Left renal pelvis (tissue), 4 donors: ENCODE measurements at places on chromosomes 4 and X. TPM values are rescaled to one million over a fixed set of nuclear protein-coding genes. Genes with fewer than 3 reads are reported as not detected.

- DNase-seq = no peak
Observed at GRCh38 chrX:10486373-10486772, 134.0 kb downstream of the MID1 start.

DNA sequence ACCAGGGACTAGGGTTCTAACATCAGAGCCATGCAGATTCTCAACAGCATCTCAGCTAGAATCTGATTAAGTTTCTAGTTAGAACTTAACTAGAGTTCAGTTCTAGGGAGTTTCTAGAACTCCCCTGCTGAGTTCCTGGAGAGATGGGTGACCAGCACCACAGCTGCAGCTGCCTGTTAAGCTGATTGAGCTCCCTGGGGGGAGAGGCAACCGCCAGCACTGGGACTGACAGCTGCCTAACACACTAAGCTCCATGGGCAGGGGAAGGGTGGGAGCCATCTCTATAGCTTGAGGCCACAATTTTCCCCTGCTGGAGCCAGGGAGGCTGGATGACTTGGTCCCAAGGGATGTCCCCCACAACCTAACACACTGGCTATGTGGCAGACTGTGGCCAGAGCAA, 84.2 kb downstream of the CHIC1 start:
- DNase-seq = no peak

DNA sequence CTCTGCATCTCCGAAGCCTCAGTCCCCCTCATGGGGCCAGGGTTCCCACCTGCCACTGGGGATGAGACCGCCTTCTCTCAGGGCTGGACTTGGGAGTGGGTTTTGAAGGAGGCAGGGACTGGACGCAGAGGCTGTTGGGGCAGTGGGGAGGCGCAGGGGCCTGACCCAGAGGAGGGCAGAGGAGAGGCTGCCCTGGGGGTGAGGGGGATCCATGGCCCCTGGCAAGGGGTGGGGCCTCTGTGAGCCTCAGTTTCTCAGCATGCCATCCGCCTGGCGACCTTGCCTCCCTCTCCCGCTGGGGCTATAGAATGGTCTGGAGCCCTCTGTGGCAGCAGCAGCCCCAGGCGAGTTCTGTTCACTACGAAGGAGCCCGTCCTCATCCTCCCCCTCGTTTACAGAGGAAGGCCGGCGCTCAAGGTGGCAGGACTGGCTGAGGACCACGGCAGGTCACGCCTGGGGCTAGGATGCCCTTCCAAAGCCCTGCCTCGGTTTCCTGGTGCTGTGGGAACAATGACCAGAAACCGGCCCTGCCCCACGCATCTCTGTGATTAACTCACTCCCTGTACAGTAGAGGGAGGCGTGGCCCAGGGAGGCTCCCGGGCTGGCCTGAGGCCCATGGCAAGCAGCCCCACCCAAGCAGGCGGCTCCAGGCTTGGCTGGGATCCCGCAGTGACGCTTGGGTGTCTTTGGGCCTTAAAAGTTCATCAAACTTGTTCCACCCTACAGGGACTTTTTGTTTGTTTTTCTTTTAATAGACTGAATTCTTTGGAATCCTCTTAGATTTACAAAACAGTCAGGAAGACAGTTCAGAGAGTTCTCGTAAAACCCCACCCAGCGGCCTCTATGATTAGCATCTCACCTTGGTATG, 16.0 kb upstream of the SH3TC1 start:
- DNase-seq = no peak

DNA sequence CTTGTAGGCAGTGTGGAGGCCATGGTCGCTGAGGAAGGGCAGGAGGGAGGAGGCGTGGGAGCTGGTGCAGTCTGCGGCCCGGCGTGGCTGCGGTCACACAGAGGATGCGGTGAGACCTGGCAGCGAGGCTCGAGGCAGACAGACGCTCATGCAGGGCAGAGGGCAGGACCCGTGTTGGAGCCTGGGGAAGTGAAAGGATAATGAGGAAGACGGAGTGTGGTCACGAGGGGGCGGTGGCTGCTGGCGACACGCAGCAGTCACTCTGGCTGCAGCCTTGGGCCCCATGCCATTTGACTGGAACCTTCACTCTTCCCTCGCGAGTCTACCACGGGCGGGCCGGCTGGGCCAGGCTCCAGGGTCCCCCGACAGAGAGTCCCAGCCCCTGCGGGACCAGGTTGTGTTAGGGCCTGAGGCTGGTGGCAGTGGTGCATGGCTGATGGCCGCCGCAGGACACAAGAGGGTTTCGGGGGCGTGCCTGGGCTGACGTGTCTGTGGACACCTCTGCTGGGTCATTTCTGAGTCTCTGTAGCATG, 68.8 kb upstream of the HGFAC start:
- no peak for DNase-seq

GRCh38 chrX:10576777-10577447, 43.5 kb downstream of the MID1 start:
- DNase-seq = no peak

- DNase-seq = no peak
Observed at GRCh38 chrX:68832516-68833447, 4.0 kb downstream of the EFNB1 start.

DNA sequence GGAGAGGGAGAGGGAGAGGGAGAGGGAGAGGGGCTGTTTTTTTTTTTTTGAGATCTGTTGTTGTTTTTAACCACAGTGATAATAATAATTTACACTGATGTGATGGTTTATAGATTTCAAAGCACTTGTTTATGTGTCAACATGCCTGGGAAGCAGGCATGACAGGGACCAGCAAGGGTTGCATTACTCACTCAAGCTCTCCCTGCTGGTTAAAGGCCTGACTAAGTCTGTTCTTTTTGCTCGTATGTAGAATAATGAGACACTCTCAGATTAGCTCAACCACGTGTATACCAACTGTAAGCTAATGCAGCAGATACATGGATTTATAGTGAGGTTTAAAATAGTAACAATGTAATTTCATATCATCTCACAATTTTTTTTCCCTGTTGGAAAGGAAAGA, 134.6 kb upstream of the BOD1L1 start:
- no peak for DNase-seq

The PRSS48 gene
- not detected for polyA plus RNA-seq

The FREM3 gene
- polyA plus RNA-seq = 0.37 TPM

The KIAA1210 gene
- polyA plus RNA-seq = 10.6 TPM

The MGARP gene
- polyA plus RNA-seq = 0.72 TPM
